ENCODE measurements at places on chromosomes 7 and 10. TPM values are rescaled to one million over a fixed set of nuclear protein-coding genes. Genes with fewer than 3 reads are reported as not detected.
A peak's percentile ranks its signal among the peaks of the same experiment; 100 is the strongest.

DNA sequence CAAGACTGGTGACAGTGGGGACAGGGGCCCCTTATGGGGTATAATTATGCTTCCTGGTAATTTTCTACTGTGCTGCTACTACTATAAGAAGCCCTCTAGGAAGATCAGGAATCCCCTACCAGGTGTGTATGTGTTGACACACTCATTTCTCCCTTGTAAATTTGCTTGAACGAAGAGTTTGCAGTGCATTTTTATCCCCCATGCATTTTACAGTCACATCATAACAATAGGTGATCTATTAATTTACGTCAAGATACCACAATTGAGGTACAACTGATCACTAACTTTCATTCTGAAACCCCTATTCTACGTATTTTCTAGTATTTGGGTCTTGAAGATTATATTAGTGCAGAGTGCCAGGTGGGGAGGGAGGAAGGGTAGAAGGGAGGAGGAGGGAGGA, 252.2 kb downstream of the NSUN6 start:
- H3K27me3 ChIP-seq = no peaks in the 10 kb centered on the region
- no peak overlapping the region for H3K4me3 ChIP-seq
- no peak overlapping the region for H3K27ac ChIP-seq
- H3K36me3 ChIP-seq = no peaks in the 10 kb centered on the region
- DNase-seq = no peak
- H3K4me1 ChIP-seq = peaks cover 13% of the 10 kb centered on the region

DNA sequence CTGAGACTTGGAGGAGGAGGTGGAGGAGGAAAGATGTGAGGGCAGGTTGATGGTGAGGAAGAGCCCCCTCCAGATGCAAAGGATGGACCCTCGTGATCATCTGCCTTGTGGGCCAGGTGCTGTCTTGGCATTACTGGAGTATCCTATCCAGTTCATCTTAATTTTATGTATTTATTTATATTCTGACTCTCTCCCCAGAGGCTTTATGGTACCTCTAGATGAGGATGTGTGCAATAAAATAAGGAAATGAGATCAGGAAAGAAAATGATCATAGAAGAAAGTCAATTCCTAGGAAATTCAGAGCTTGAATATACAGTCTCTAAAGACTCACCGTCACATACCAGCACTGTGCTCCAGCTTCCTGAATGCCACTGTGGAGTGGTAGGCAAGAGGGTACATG, 94.1 kb downstream of the LRRC18 start:
- no peaks in the 10 kb centered on the region for H3K27me3 ChIP-seq
- no peaks in the 10 kb centered on the region for H3K4me1 ChIP-seq
- no peak overlapping the region for H3K4me3 ChIP-seq
- H3K36me3 ChIP-seq = no peaks in the 10 kb centered on the region
- DNase-seq = no peak
- no peak overlapping the region for H3K27ac ChIP-seq

GRCh38 chr7:111931016-111931517, 275.1 kb downstream of the DOCK4 start:
- no peak overlapping the region for H3K27ac ChIP-seq
- no peaks in the 10 kb centered on the region for H3K4me1 ChIP-seq
- no peaks in the 10 kb centered on the region for H3K36me3 ChIP-seq
- peak; percentile 54 for DNase-seq
- H3K27me3 ChIP-seq = no peaks in the 10 kb centered on the region

- no peak overlapping the region for H3K27ac ChIP-seq
- H3K27me3 ChIP-seq = no peaks in the 10 kb centered on the region
- no peaks in the 10 kb centered on the region for H3K4me1 ChIP-seq
- no peak overlapping the region for H3K4me3 ChIP-seq
Observed at GRCh38 chr7:17583786-17584185, 285.3 kb downstream of the AHR start.

GRCh38 chr10:122018491-122018890, 29.5 kb downstream of the TACC2 start:
- DNase-seq = no peak
- peak overlapping the region; percentile 21 for H3K4me3 ChIP-seq
- H3K27ac ChIP-seq = peak overlapping the region; percentile 89
- no peaks in the 10 kb centered on the region for H3K36me3 ChIP-seq
- peaks cover 52% of the 10 kb centered on the region for H3K4me1 ChIP-seq

The ANKRD30A gene
- total RNA-seq = not detected

GRCh38 chr10:74898201-74898976, 72.0 kb downstream of the KAT6B start:
- peak overlapping the region; percentile 19 for H3K27ac ChIP-seq
- no peak for DNase-seq
- no peaks in the 10 kb centered on the region for H3K36me3 ChIP-seq
- H3K27me3 ChIP-seq = no peaks in the 10 kb centered on the region
- H3K4me1 ChIP-seq = peaks cover 68% of the 10 kb centered on the region

- no peaks in the 10 kb centered on the region for H3K27me3 ChIP-seq
- no peaks in the 10 kb centered on the region for H3K36me3 ChIP-seq
- H3K4me3 ChIP-seq = no peak overlapping the region
- H3K4me1 ChIP-seq = no peaks in the 10 kb centered on the region
- DNase-seq = no peak
- no peak overlapping the region for H3K27ac ChIP-seq
Observed at GRCh38 chr7:132291481-132291880, 284.8 kb downstream of the PLXNA4 start.

- H3K36me3 ChIP-seq = no peaks in the 10 kb centered on the region
- H3K4me1 ChIP-seq = peaks cover 34% of the 10 kb centered on the region
- H3K27me3 ChIP-seq = no peaks in the 10 kb centered on the region
- H3K4me3 ChIP-seq = no peak overlapping the region
Observed at GRCh38 chr10:33271969-33272583, 62.4 kb downstream of the NRP1 start.

DNA sequence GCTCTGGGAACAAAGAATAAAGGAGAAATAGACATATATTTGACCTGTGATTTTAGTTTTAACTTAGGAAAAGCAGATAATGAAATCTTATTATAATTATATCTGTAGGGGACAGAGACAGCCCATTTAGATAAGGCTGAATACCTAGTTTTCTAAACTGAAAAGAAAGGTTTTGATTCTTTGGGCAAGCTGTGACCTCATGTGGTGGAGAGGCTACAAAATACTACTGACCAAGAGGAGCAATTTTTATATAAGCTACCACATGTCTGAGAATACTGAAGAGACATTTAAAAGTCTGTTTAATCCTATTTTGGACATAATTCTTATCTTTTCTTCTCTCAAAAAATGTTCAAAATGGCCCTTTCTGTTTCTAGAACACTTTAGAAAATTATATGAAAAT, 271.0 kb downstream of the MTERF1 start:
- no peak for DNase-seq
- no peaks in the 10 kb centered on the region for H3K27me3 ChIP-seq
- H3K27ac ChIP-seq = no peak overlapping the region
- H3K4me3 ChIP-seq = no peak overlapping the region

DNA sequence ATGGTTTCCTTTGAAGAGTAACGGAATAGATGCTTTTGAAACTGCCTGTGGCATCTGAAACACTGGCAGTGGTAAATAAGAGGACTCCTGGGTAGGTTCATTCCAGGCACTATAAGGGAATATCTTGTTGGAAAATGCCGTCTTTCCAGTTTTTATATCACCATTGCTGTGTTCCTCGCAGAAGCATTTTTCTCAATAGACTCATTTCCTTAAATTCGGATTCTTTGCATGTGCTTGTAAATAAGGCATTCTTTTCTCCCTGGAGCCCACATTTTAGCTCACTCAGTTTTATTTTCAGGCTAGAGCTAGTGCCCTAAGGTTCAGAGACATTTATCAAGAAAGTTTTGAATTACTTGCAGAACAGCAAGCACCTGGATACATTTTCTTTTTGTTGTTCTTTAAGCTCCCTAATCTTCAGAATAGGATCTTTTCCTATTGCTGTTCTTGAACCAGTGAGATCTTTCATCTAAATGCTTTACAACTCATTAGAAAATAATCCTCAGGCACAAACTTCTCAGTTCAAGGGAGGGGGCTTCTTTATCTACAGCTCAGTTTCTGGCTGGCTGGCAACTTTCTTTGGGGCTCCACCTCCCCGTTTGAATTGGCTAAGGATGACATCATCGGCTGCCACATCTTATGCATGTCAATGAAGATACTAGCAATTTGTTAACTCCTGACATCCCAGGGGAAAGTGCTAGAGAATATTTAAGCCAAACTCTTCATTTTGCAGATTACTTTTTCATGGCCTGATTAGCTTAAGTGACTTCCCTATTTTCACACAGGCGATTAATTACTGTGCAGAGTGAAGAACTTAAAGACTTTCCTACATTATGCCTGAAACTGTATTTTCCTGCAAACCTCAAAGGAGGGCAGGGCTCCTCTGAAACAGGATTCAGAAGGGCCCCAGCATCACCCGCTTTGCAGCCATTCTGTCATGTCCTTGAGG, 133.7 kb upstream of the RSU1 start:
- H3K4me1 ChIP-seq = peaks cover 4% of the 10 kb centered on the region
- H3K27ac ChIP-seq = no peak overlapping the region
- H3K4me3 ChIP-seq = no peak overlapping the region
- peak; percentile 85 for DNase-seq

DNA sequence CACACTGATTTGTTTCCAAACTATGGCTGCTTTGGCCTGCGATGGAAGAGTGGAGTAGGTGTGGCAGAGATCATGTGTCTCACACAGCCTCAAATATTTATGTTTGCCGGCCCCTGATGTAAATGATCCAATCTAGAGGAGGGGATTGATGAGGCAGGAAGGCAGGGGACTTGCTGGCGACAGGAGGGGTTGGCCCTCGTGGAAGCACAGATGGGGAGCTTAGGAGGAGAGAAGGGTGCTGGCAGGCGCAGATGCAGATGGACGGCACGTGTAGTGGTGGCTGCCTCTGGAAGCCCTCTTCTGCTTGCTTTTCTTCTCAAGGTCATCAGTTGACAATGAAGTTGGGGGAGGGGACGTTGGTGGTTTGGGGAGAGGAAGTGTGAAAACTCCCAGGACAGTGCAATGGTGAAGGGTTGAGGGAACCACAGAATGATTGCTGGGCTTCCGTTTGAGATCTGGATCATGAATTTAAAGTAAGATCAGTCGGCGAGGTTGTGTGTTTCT, 15.4 kb downstream of the COL13A1 start:
- no peaks in the 10 kb centered on the region for H3K36me3 ChIP-seq
- no peak overlapping the region for H3K4me3 ChIP-seq
- no peaks in the 10 kb centered on the region for H3K27me3 ChIP-seq
- no peak overlapping the region for H3K27ac ChIP-seq

- H3K27ac ChIP-seq = no peak overlapping the region
- peaks cover 5% of the 10 kb centered on the region for H3K4me1 ChIP-seq
- no peak for DNase-seq
- no peak overlapping the region for H3K4me3 ChIP-seq
Observed at GRCh38 chr7:147569116-147569913, 1021.3 kb upstream of the C7orf33 start.

GRCh38 chr7:139722604-139723003, 55.2 kb downstream of the HIPK2 start:
- no peak for DNase-seq
- H3K27me3 ChIP-seq = no peaks in the 10 kb centered on the region
- H3K36me3 ChIP-seq = no peaks in the 10 kb centered on the region
- H3K4me3 ChIP-seq = no peak overlapping the region

The SLC26A3 gene
- total RNA-seq = 2.0 TPM

DNA sequence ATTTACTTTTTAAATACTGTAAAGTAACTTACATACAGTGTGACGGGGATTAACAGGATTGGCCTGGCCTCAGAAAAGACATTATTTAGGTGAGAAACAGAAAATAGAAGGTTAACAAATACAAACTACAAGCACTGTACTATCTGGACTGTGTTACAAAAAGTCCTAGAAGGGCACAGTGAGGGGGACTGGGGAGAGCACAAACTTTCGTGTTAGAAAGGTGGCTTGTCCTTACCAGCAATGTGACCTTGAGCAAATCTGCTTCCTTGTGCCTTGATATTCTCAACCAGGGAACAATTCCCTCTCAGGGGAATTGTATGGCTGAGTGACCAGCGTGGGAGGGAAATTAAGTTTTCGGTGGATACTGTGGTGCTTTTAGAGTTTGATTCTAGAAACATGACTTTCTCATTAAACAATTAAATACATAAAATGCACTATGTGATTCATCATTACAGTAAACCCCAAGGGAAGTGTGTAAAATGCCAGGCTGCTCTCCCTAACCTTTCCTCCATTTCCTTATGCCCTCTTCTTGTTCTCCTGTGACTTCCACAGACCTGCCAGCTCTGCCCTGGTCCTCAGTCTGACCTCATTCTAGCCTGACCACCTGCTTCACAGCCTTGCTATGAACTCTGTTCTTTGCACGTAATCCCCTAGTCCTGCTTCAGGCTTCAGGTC, 57.7 kb downstream of the OSBPL3 start:
- no peak overlapping the region for H3K4me3 ChIP-seq
- peak overlapping the region; percentile 6 for H3K27ac ChIP-seq
- no peaks in the 10 kb centered on the region for H3K4me1 ChIP-seq
- peak; percentile 50 for DNase-seq
- H3K36me3 ChIP-seq = no peaks in the 10 kb centered on the region
- no peaks in the 10 kb centered on the region for H3K27me3 ChIP-seq

GRCh38 chr10:119301397-119301796, 94.0 kb downstream of the GRK5 start:
- H3K4me1 ChIP-seq = peaks cover 77% of the 10 kb centered on the region
- H3K36me3 ChIP-seq = peaks cover 4% of the 10 kb centered on the region
- DNase-seq = no peak
- no peak overlapping the region for H3K4me3 ChIP-seq

GRCh38 chr10:32148864-32149251, 92.6 kb upstream of the KIF5B start:
- H3K4me3 ChIP-seq = no peak overlapping the region
- H3K27ac ChIP-seq = peak overlapping the region; percentile 55
- no peak for DNase-seq
- H3K27me3 ChIP-seq = no peaks in the 10 kb centered on the region
- no peaks in the 10 kb centered on the region for H3K4me1 ChIP-seq

DNA sequence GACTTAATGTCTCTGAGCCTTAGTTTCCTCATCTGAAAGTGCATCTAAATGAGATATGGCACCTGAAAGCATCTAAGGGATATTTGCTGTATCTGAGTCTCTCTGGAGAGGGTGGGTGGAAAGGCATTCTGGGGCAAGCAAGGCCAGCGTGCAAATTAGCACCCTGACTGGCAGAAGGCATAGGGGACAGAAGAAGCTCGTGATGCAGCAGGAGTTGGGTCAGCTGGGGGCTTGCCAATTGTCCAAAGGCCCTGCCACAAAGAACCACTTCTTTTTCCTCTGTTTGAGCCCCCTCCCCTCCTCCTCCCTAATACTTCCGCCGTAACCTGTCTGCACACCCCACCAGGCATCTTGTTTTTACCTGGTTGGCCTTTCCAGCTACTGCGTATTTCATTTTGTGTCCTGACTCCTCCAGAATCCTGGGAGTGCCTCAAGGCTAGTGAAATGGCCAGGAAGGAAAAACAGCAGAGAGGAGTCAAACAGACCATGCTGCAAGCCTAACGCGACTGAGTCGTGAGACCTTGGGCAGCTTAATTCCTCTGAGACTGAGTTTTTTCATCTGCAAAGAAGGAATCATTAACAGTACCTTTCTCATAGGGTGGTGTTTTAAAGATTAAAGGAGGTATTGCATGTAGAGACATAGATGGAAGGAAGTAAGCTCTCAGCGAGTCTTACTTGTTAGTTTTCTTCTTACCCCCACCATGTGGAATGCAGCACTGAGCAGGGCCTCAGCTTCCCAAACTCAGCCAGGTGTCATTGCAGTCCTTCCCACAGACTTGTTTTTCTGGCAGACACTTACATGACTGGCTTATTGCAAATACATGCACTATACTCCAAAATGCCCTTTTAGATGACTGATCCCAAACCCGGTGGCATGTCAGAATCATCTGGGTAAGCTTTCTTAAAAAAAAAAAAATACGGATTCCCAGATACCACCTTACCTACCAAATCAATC, 49.1 kb upstream of the MXI1 start:
- H3K36me3 ChIP-seq = no peaks in the 10 kb centered on the region
- H3K27ac ChIP-seq = no peak overlapping the region
- DNase-seq = no peak
- H3K4me1 ChIP-seq = no peaks in the 10 kb centered on the region

The ECHDC3 gene
- 70.6 TPM for total RNA-seq

The ZNF107 gene
- 9.2 TPM for total RNA-seq

The ASZ1 gene
- total RNA-seq = not detected
